ENCODE measurements at places on chromosomes 7 and 10.

GRCh38 chr7:39686261-39686924 lies 63.0 kb downstream of the RALA start:
- no peak for DNase-seq

GRCh38 chr10:77799352-77799751 lies 127.2 kb downstream of the DLG5 start:
- DNase-seq = no peak

- DNase-seq = no peak
These were observed 7.4 kb downstream of the CPSF4 start for GRCh38 chr7:99446096-99446495.

- peak; percentile 58 for DNase-seq
These were observed 1.0 kb upstream of the LRRN3 start for GRCh38 chr7:111089822-111090426.

DNA sequence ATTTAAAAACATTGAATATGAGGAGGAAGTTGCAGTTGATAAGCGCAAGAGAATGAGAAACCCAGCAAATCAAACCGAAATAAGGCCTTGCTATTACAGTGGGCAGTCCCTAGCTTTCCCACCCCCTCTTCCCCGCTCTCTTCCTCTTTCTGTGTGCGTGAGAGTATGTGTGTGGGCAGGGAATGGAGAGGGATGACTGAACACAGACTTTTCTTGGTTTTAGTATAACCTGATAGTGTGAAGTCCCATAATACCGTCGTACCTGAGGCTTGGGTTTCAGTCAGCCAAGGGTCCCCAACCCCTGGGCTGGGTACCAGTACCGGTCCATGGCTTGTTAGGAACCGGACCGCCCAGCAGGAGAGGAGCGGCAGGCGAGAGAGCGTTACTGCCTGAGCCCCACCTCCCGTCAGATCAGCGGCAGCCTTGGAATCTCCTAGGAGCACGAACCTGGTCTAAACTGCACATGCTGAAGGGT lies 255.3 kb downstream of the CELF2 start:
- no peak for DNase-seq

DNA sequence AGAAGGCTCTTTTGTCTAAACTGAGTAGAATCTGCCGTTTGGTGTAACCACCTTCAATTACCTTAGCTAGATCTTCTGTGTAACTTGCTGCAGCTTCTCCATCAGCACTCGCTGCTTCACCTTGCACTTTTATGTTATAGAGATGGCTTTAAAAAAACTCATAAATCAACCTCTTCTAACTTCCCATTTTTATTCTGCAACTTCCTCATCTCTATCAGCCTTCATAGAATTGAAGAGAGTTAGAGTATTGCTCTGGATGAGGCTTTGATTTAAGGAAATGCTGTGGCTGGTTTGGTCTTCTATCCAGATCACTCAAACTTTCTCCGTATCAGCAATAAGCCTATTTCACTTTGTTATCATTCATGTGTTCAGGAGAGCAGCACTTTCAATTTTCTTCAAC lies 1131.9 kb upstream of the CELF2 start:
- no peak for DNase-seq

GRCh38 chr10:69391158-69391557 lies 25.6 kb downstream of the TACR2 start:
- DNase-seq = no peak

GRCh38 chr10:50541317-50541716 lies 82.4 kb downstream of the SGMS1 start:
- DNase-seq = no peak

DNA sequence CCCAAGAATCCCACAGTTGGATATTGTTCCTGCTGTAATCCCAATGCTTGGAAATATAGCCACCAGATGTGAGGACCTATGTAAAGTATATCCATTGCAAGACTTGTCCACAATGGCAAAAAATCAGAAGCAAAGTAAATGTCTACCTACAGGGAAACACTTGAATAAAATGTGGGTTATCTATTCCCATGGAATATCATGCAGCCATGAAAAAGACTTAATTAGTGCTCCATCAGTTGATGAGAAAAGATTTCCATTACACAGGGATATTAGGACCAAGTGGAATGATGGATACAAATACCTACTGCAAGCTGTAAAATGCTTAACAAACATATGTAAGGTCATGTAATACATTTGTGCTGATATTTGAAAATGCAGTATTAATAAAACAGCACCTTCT lies 131.2 kb downstream of the BTAF1 start:
- no peak for DNase-seq

Data from NCI-H1417 (cell line).